ENCODE measurements at places on chromosomes 7 and 10. TPM values are rescaled to one million over a fixed set of nuclear protein-coding genes. Genes with fewer than 3 reads are reported as not detected.

DNA sequence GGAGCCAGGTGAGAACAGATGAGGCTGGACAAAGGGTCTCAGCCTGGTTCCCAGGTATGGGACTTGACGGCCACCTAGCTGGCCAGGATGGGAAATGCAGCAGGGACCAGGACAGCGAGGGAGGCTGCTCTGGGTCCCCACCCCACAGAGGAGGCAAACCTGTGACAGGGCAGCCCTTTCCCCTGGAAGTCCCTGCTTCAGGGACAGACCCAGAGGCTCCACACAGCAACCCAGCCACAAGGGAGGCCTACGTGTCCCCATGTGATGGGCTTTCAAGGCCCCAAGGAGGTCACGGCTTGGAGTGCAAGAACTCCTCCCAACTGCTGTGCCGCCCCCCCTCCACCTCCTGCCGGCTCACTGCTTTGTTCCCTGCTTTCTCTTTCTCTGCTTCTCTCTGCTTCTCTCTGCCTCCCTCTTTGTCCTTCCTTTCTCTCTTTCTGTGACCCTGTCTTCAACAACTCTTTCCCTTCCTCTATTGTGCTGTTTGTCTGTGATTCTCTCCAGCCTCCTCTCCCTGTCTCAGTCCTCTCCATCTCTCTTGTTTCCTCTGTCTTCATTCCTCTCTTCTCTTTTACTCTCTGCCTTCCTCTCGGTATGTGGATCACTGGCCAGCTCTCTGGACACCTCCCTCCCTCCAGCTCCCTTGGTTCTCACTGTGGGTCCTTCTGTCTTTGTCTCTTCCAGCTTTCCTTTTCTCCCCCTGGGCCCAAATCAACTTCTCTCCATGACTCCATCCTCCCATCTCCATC, 9.6 kb upstream of the EIF5AL1 start:
- no peak overlapping the region for H3K27ac ChIP-seq
- no peaks in the 10 kb centered on the region for H3K4me1 ChIP-seq
- no peaks in the 10 kb centered on the region for H3K36me3 ChIP-seq
- no peaks in the 10 kb centered on the region for H3K27me3 ChIP-seq

- H3K4me1 ChIP-seq, result no peaks in the 10 kb centered on the region
- H3K4me3 ChIP-seq, result no peak overlapping the region
- no peaks in the 10 kb centered on the region for H3K27me3 ChIP-seq
- no peaks in the 10 kb centered on the region for H3K36me3 ChIP-seq
Observed at GRCh38 chr10:46050941-46051623, 5.0 kb upstream of the MSMB start.

DNA sequence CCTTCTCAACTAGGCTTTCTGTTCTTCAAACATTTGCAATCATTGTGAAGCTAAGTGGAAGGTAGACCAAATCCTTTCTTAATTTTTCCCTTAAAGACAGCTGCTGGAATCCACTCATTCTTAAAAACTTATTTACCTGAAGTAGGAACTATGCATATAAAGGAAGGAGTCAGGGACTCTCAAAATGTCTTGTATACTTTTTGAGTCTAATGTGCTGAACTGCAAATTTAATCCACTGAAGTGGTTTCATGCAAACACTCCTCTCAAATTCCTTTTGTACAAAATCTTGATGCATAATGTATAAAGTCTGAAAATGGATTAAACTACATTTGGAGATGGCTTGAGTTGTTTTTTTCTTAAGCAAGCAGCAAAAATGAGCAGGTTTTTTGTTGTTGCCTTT, 118.0 kb downstream of the CABCOCO1 start:
- H3K36me3 ChIP-seq, result no peaks in the 10 kb centered on the region
- no peak overlapping the region for H3K4me3 ChIP-seq
- H3K27me3 ChIP-seq, result no peaks in the 10 kb centered on the region

GRCh38 chr7:98213888-98214810, 2.9 kb downstream of the BHLHA15 start:
- peaks cover 22% of the 10 kb centered on the region for H3K27me3 ChIP-seq
- peak overlapping the region; percentile 55 for H3K4me3 ChIP-seq
- H3K36me3 ChIP-seq, result peaks cover 24% of the 10 kb centered on the region
- peak overlapping the region; percentile 78 for H3K27ac ChIP-seq
- H3K4me1 ChIP-seq, result peaks cover 50% of the 10 kb centered on the region

DNA sequence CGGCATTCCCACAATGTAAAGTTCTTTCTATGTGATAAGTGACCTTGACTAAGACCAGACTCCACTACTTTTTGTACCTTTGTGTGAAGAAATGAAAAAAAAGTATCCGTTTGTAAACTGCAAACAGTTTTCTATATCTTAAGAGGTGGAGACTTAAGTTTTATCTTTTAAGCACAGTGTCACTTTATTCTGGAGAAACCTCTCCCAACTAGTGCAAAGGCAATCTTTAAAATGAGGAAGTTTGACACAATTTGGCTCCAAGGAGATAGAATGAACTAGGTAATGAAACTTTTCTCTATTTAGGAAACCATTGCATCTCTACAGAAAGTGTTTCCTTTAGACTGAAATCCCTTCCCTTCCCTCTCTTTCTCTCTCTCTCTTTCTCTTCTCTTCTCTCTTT, 122.9 kb downstream of the SAMD9 start:
- no peak overlapping the region for H3K4me3 ChIP-seq
- no peak for DNase-seq
- H3K27me3 ChIP-seq, result no peaks in the 10 kb centered on the region
- no peaks in the 10 kb centered on the region for H3K36me3 ChIP-seq
- H3K4me1 ChIP-seq, result no peaks in the 10 kb centered on the region

DNA sequence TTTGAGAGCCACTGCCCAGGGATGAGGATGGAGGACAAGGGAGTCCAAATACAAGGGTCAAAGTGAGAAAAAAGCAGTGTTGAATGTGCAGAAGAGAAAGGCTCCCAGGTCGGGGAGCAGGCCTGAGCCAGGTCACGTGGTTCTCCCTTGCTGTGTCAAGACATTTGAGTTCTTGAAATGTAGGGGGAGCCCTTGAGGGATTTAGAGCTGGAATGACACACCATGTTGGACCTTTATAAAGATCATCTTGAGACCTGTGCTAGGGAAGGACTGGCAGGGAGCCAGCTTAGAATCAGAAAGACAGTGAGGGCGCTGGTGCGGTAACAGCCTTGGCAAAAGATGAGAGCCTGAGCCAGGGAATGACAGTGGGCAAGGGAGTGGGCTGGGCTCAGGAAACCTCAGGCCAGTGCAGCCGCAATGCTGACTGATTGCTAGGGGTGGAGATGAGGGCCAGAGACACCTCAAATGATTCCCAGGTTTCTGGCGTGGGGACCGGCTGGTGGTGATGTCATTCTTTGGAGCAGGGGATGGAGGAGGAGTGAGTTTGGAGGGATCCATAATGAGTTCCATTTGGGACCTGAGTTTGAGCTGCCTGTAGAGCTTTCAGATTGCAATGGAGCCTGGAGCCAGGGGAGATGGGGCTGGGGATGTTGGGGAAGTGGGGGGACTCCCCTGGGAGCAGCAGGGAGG, 120.1 kb downstream of the PTPN20 start:
- no peaks in the 10 kb centered on the region for H3K27me3 ChIP-seq
- DNase-seq, result no peak
- no peak overlapping the region for H3K27ac ChIP-seq

DNA sequence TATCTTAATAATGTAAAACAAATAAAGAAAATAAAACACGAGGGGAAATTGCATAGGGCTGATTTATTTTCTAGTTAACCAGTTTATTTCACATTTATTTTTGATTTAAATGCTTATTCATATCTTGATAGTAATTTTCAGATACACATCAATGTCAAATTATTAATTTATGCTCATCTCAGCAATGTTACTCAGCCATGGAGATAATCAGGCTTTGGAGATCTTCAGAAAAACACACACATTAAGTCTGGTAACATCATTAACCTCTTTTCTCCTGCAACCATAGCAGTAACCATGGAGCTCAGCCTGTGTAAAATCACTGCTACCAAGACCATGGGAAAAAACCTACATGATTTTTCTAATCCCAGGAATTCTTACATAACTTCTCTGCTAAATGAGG, 31.9 kb upstream of the TBX20 start:
- H3K4me3 ChIP-seq, result no peak overlapping the region
- no peak overlapping the region for H3K27ac ChIP-seq
- H3K36me3 ChIP-seq, result no peaks in the 10 kb centered on the region
- H3K27me3 ChIP-seq, result no peaks in the 10 kb centered on the region

DNA sequence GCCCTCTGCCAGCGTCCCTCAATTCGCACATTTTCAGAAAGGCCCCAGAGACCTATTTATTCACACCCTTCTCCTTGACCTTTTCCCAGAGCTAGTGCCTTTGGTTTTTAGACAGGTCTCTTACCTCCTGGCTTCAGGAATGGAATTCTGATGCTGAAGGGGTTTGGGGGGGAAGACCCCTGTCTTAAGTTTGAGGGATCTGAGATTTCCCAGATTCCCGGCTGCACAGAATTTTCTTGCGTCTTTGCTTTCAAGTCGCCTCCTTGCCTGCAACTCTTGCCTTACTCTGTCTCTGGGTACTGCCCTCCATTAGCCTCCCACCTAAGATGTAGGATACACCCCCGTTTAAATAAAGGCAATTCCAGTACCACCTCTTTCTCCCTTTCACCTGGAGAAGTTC, 1.9 kb downstream of the GATA3 start:
- H3K27ac ChIP-seq, result peak overlapping the region; percentile 54
- no peak for DNase-seq
- peak overlapping the region; percentile 68 for H3K4me3 ChIP-seq
- H3K36me3 ChIP-seq, result no peaks in the 10 kb centered on the region
- H3K4me1 ChIP-seq, result peaks cover 46% of the 10 kb centered on the region
- H3K27me3 ChIP-seq, result peaks cover 37% of the 10 kb centered on the region

- H3K36me3 ChIP-seq, result peaks cover 41% of the 10 kb centered on the region
- peaks cover 8% of the 10 kb centered on the region for H3K27me3 ChIP-seq
- H3K4me3 ChIP-seq, result peak overlapping the region; percentile 39
- peaks cover 38% of the 10 kb centered on the region for H3K4me1 ChIP-seq
- H3K27ac ChIP-seq, result no peak overlapping the region
Observed at GRCh38 chr7:100568896-100569844, 4.5 kb downstream of the SAP25 start.

DNA sequence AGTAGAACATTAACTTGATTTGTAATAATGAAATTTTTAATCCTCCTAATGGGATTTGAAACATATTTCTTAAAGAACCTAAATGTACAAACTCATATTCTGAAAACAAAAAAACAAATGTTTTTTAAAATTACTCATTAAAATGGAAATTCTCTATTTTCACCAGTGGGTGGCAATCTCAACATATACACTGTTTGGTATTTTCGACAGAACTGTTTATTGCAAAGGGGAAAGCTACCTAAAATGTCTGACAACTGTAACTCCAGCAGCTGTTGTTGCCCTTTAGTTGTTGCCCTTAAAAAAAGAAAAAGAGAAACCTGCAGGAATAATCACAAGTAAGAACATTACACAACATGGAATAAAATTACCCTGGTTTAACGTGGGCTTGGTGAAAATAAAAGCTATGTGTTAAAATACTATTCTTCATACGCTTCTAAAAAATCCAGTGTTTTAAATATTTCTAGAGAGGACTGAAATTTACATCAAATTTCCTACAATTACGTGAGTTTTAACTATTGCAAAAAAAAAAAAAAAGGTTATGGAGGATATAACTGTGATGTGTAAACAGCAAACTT, 54.5 kb downstream of the COL1A2 start:
- DNase-seq, result no peak
- H3K27ac ChIP-seq, result no peak overlapping the region
- peaks cover 14% of the 10 kb centered on the region for H3K4me1 ChIP-seq
- H3K4me3 ChIP-seq, result no peak overlapping the region

DNA sequence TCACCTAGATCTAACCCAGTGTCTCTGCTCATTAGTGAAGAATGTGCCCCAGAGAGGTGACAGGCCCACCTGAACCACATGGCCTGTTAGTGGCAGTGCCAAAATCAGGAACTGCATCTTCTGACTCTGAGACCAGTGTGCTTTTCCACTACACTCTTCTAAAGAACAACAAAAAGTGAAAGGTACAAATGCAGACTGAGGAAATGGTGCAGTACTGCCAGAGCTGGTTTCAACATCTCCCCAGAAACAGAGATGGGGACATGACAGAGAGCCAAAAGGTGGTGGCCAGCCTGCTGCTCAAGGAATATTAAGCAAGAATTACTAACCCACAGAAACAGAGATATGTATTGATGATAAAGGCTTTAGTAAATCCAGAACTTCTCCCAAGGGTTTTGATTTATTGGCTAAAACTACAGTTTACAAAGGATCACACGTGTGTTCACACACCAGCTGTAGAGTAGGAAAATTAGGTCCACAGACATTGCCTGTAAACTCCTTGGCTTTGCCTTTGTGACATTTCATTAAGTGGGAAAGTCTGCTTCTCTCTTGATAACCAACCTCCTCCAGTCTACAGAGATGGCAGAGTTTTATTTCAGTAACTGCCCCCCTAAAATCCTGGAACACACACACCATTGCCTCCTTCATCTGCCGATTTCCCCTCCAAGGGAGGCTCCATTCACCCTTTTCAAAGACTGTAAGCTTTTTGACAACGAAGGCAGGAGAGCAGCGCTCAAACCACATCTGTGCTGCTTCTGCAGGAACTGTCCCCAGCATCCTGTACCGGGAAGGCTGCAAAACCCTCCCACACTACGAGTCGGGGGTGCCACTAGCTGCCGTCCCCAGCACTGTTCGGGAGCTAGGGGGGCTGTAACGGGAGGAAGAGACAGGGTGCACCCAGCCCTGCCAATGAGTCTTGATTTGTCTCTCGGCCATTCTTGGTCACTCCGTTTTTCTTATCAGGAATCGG, 29.8 kb downstream of the GSDME start:
- H3K4me1 ChIP-seq, result no peaks in the 10 kb centered on the region
- no peak for DNase-seq
- H3K36me3 ChIP-seq, result no peaks in the 10 kb centered on the region
- H3K27me3 ChIP-seq, result no peaks in the 10 kb centered on the region
- no peak overlapping the region for H3K27ac ChIP-seq

GRCh38 chr7:127844707-127845331, 186.4 kb downstream of the LRRC4 start:
- no peak overlapping the region for H3K4me3 ChIP-seq
- H3K27ac ChIP-seq, result no peak overlapping the region
- no peaks in the 10 kb centered on the region for H3K36me3 ChIP-seq
- peak; percentile 59 for DNase-seq

SLC13A1 gene
- not detected for polyA plus RNA-seq

ZFAND4 gene
- 6.4 TPM for polyA plus RNA-seq

LIPN gene
- polyA plus RNA-seq, result not detected

CYP17A1 gene
- 0.37 TPM for polyA plus RNA-seq

TMEM196 gene
- not detected for polyA plus RNA-seq

PFKFB3 gene
- polyA plus RNA-seq, result 48.3 TPM

SGCE gene
- polyA plus RNA-seq, result 18.9 TPM

CAV2 gene
- polyA plus RNA-seq, result 18.0 TPM
